ENCODE measurements at places on chromosomes 1 and 21.

- no peak for DNase-seq
Measured at GRCh38 chr1:103514920-103515503, 10.5 kb upstream of the RNPC3 start.

- no peak for DNase-seq
Measured at GRCh38 chr1:241688940-241689368, 36.9 kb downstream of the WDR64 start.

DNA sequence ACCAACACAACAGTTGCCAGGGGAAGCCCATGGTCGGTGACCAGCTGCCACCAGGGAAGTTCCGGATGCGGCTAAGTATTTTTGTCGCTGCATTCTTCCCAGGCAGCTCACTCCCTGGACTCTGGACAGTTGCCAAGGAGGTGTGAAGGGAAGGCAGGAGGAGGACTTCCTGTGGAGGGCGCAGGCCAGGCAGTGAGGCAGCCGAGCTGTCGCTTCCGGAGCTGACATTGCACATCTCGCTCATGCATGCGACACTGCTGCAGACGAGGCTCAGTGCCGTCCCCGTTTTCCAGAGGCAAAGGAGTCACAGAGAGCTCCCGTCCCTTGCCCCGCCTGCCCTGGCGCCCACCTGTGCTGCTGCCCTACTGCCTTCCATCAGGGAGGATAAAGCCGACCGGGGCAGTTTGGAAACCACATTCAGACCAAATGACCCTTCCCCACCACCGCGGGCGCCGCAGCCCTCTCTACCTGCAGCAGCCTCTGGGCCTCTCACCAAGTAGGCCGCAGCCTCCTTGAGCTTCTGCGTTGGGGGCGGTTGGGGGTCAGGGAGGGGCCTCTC, 81.4 kb downstream of the NENF start:
- DNase-seq: no peak

DNA sequence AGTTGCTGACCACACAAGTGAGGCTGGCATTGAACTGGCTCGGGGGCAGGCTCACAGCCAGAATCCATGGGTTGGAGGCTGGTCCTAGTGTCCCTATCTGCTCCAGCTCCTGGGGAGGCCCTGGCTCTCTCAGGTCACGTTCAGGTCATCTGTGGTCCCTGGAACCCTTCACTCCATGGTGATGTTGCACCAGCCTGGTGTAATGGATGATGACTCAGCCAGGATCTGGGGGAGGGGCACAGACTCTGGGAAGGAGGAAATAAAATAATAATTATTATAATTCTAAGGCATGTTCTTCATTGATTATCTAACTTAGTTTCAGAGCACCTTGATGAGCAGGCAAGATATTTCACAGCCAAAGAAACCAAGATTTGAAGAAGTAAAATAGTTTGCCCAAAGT, 26.6 kb upstream of the FCRL4 start:
- no peak for DNase-seq
